A549 treated with CpdA at 1 μM for 4 hours (cell line): ENCODE measurements at places on chromosomes 11 and 22. TPM values are rescaled to one million over a fixed set of nuclear protein-coding genes. Genes with fewer than 3 reads are reported as not detected.

HBB gene
- total RNA-seq, result not detected in 5 replicates

MEI1 gene
- not detected in 5 replicates for total RNA-seq

MRGPRX4 gene
- total RNA-seq, result not detected in 5 replicates

CD3E gene
- total RNA-seq, result not detected in 5 replicates

SELENOM gene
- total RNA-seq, result 65.4 to 80.2 TPM (median 77.0 TPM) in 5 replicates

POU2AF2 gene
- total RNA-seq, result not detected in 5 replicates

TSPO gene
- 126 to 234 TPM (median 202 TPM) in 5 replicates for total RNA-seq

NCF4 gene
- 0.05 TPM in 1 of 5 replicates, not detected in the others for total RNA-seq

ZNF215 gene
- total RNA-seq, result 0.99 to 1.4 TPM (median 1.3 TPM) in 5 replicates

MALAT1 gene
- 39.4 to 90.9 TPM (median 58.6 TPM) in 5 replicates for total RNA-seq

SHISAL1 gene
- total RNA-seq, result 7.2 to 8.4 TPM (median 7.4 TPM) in 5 replicates

SYCE3 gene
- total RNA-seq, result 0.25 to 0.75 TPM (median 0.46 TPM) in 3 of 5 replicates, not detected in the others

TYR gene
- not detected in 5 replicates for total RNA-seq

TRIM51 gene
- not detected in 5 replicates for total RNA-seq

KRTAP5-11 gene
- total RNA-seq, result not detected in 5 replicates

FUT4 gene
- 2.1 to 3.0 TPM (median 2.5 TPM) in 5 replicates for total RNA-seq

BTBD18 gene
- total RNA-seq, result not detected in 5 replicates
